ENCODE measurements at places on chromosomes 5 and 9.

GRCh38 chr9:91116211-91116610, 245.5 kb downstream of the AUH start:
- peaks cover 21% of the 10 kb centered on the region for H3K4me1 ChIP-seq
- no peak overlapping the region for H3K27ac ChIP-seq
- no peak for DNase-seq
- no peak overlapping the region for H3K4me3 ChIP-seq

DNA sequence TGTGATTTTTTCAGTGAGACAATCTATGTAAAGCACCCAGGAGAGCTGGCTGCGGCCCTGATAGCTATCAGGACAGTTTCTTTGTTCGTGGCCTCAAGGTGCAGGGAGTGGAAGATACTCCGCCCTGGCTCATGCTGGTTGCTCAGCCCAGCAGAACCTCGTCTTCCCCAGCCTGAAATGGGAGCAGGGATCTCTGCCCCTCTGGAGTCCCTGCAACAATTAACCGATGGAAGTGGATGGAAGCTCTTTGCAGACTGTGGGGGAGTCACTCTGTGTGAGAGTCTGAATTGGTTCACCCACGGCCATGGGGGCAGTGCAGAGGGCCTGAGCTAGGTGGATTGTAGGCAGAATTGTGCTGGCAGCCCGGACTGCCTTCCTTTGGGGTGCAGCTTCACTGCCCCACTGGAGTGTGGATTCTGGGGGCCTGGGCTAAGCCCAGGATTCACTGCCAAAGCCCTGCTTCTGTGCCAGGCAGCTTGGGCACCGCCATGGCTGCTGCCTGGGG, 2.8 kb downstream of the AIF1L start:
- H3K4me3 ChIP-seq = no peak overlapping the region
- peaks cover 15% of the 10 kb centered on the region for H3K27me3 ChIP-seq
- H3K4me1 ChIP-seq = peaks cover 9% of the 10 kb centered on the region
- H3K27ac ChIP-seq = no peak overlapping the region

- H3K27me3 ChIP-seq = no peaks in the 10 kb centered on the region
- H3K4me3 ChIP-seq = no peak overlapping the region
- no peak for DNase-seq
- no peaks in the 10 kb centered on the region for H3K4me1 ChIP-seq
Measured at GRCh38 chr5:140275837-140276236, 27.1 kb downstream of the PFDN1 start.

GRCh38 chr9:10562581-10563343, 50.0 kb downstream of the PTPRD start:
- H3K27ac ChIP-seq = no peak overlapping the region
- no peaks in the 10 kb centered on the region for H3K4me1 ChIP-seq
- H3K36me3 ChIP-seq = no peaks in the 10 kb centered on the region
- no peak overlapping the region for H3K4me3 ChIP-seq
- DNase-seq = peak; percentile 6

DNA sequence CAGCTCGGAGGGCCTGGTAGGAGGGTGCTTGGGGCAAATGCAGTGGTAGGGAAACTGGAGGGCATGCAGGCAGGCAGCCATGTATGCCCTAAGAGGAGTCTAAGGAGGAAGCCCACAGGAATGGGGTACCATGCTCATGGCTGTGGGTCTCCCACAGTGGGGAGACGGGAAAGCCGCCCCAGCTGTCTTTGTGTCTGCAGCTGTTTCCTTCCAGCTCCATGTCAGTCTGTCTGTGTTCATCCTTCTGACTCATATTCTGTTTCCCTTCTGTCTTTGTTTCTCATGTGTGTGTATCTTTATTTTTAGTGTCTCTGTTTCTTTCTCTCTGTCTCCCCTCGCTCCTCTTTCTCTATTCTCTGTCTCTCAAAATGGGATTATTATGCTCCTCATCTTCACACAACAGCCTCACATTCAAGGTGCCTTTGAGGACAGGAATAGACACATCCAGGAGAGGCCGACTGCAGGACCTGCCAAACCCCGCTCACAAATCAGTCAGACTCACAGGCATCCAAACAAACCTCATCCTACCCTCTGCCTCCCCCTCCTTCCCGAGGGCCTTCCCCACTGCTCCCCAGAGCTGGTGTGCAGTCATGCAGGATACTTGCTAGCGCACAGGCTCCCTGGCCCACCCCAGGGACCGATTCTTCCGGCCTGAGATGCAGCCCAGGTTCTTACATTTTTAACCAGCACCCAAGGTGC, 68.4 kb upstream of the RARS1 start:
- no peak overlapping the region for H3K27ac ChIP-seq
- no peaks in the 10 kb centered on the region for H3K4me1 ChIP-seq
- no peak for DNase-seq
- no peaks in the 10 kb centered on the region for H3K36me3 ChIP-seq

DNA sequence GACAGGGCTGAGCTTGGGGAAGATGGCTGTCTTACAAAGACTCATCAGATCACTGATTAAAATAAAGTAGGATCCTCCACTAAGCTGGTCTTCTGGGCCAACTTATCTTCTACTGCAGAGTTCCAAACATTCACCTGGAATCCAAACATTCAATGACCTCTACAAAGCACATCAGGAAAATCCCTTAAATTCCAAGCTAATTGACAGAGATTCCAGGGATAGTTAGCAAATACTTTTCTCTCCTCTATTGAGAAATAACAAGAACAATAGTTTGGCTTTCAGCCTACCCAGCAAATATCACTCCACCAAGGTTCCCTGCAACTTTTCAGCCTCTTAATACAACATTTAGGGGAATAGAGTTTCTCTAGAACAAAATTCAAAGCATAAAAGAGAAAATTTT, 140.6 kb upstream of the LIFR start:
- DNase-seq = no peak
- no peak overlapping the region for H3K27ac ChIP-seq
- no peak overlapping the region for H3K4me3 ChIP-seq
- H3K27me3 ChIP-seq = peaks cover 45% of the 10 kb centered on the region
- H3K4me1 ChIP-seq = peaks cover 11% of the 10 kb centered on the region
- H3K36me3 ChIP-seq = no peaks in the 10 kb centered on the region

- DNase-seq = no peak
- no peaks in the 10 kb centered on the region for H3K36me3 ChIP-seq
- no peak overlapping the region for H3K4me3 ChIP-seq
Measured at GRCh38 chr9:109889456-109889855, 109.5 kb downstream of the PALM2AKAP2 start.

DNA sequence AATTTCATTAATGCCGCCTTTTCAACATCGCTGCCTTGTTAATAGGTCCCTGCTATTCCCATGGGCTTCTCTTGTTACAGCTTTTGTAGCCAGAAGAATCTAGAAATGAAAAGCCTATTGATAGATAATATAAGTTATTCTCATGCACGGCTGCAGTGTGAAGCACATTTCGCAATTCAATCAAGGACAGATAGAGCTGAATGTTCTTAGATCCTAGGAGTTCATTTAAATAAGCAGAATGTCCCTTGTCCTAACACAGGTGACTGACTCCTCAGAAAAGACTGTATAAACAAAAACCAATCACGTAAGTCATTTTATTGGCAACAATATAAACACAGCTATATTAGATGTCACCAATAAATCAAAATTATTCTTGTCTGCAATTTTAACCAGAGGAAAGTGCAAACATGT, 9.4 kb downstream of the GLIS3 start:
- no peak for DNase-seq
- H3K27me3 ChIP-seq = no peaks in the 10 kb centered on the region
- H3K4me3 ChIP-seq = no peak overlapping the region
- H3K27ac ChIP-seq = no peak overlapping the region
- no peaks in the 10 kb centered on the region for H3K36me3 ChIP-seq

GRCh38 chr9:137299938-137300337, 2.1 kb downstream of the NRARP start:
- H3K36me3 ChIP-seq = no peaks in the 10 kb centered on the region
- DNase-seq = no peak
- no peaks in the 10 kb centered on the region for H3K27me3 ChIP-seq
- H3K4me3 ChIP-seq = peak overlapping the region; percentile 68

DNA sequence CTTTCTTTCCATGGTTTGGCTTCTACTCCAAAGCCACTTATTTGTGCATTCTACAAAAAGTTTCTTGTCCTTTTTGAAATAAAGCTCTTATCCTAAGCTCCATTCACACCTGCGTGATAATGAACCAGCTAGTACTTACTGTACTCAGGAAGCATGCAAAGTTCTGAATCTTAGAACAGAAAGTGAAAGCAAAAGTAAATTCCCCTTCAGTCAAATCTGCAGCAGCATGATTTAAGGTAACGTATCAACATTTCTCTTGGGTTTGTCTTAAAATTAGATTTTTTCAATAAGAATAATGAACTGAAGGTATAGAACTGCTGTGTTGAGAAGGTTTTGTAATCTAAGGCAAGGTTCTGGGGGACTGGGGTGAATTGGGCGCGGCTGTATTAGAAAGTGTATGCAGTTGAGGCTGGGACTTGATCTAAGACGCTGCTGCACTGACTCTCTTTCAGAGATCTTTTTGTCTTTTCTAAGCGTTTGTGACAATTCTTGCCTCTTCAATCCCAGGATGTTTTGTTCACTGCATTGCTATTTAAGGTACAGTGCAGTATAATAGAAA, at the start of gene ERAP2:
Gene ERAP2, plus strand, starts transcription at position 209 of the 559 bp plus-strand sequence. CDS start 3,186 bp downstream, outside the sequence.
- peak within 1 kb of the TSS; percentile 41 for H3K27ac ChIP-seq
- H3K27me3 ChIP-seq = no peaks in the 10 kb centered on the region
- peaks cover 4% of the 10 kb centered on the region for H3K4me1 ChIP-seq
- DNase-seq = peak; percentile 25
- H3K36me3 ChIP-seq = no peaks in the 10 kb centered on the region

GRCh38 chr9:131258186-131258585, 18.1 kb downstream of the FAM78A start:
- H3K4me3 ChIP-seq = no peak overlapping the region
- H3K4me1 ChIP-seq = no peaks in the 10 kb centered on the region
- H3K27me3 ChIP-seq = no peaks in the 10 kb centered on the region
- no peaks in the 10 kb centered on the region for H3K36me3 ChIP-seq
- H3K27ac ChIP-seq = no peak overlapping the region
- no peak for DNase-seq

GRCh38 chr9:2209400-2209799, 194.3 kb downstream of the SMARCA2 start:
- H3K4me3 ChIP-seq = no peak overlapping the region
- no peaks in the 10 kb centered on the region for H3K36me3 ChIP-seq

GRCh38 chr9:4927701-4928100, 57.4 kb upstream of the JAK2 start:
- H3K27me3 ChIP-seq = no peaks in the 10 kb centered on the region
- DNase-seq = no peak
- H3K36me3 ChIP-seq = no peaks in the 10 kb centered on the region
- no peak overlapping the region for H3K27ac ChIP-seq
- no peak overlapping the region for H3K4me3 ChIP-seq
- H3K4me1 ChIP-seq = no peaks in the 10 kb centered on the region

Data from hepatocyte (in vitro differentiated cells).